Progenitor cell of endocrine pancreas (in vitro differentiated cells): ENCODE measurements at places on chromosomes 16 and 17.

- H3K27ac ChIP-seq = no peak overlapping the region
- H3K4me3 ChIP-seq = no peak overlapping the region
- peaks cover 53% of the 10 kb centered on the region for H3K4me1 ChIP-seq
- no peaks in the 10 kb centered on the region for H3K36me3 ChIP-seq
Measured at GRCh38 chr17:61158376-61158775, 241.3 kb upstream of the TBX2 start.

DNA sequence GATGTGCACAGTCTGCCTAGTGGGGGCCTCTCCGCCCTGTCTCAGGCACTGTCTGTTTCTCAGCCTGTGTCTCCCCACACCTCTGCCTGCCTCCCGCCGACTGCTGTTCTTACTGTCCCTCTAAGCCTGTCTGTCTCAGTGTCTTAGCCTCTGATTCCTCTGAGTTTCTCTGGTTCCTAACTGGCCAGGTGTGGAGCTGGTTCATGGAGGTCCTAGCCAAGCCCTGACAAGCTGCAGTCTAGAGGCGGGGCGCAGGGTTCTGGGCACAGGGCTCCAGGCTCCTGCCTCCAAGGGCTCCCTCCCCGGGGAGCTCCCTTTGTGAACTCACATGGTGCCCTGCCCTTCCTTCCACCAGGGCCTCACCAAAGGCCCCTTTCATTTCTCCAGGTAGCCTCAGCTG is 19.4 kb downstream of the C17orf100 start:
- peaks cover 3% of the 10 kb centered on the region for H3K36me3 ChIP-seq
- no peaks in the 10 kb centered on the region for H3K4me1 ChIP-seq
- no peak overlapping the region for H3K4me3 ChIP-seq
- no peak for DNase-seq
- no peak overlapping the region for H3K27ac ChIP-seq

GRCh38 chr16:85428899-85429775 is 184.0 kb upstream of the GSE1 start:
- peak; percentile 8 for DNase-seq
- no peak overlapping the region for H3K27ac ChIP-seq
- no peaks in the 10 kb centered on the region for H3K36me3 ChIP-seq
- no peak overlapping the region for H3K4me3 ChIP-seq
- peaks cover 10% of the 10 kb centered on the region for H3K4me1 ChIP-seq

GRCh38 chr16:30636599-30636998 is 14.2 kb upstream of the PRR14 start:
- H3K4me3 ChIP-seq = no peak overlapping the region
- H3K27me3 ChIP-seq = peaks cover 4% of the 10 kb centered on the region
- no peak overlapping the region for H3K27ac ChIP-seq
- no peaks in the 10 kb centered on the region for H3K36me3 ChIP-seq
- peaks cover 8% of the 10 kb centered on the region for H3K4me1 ChIP-seq

DNA sequence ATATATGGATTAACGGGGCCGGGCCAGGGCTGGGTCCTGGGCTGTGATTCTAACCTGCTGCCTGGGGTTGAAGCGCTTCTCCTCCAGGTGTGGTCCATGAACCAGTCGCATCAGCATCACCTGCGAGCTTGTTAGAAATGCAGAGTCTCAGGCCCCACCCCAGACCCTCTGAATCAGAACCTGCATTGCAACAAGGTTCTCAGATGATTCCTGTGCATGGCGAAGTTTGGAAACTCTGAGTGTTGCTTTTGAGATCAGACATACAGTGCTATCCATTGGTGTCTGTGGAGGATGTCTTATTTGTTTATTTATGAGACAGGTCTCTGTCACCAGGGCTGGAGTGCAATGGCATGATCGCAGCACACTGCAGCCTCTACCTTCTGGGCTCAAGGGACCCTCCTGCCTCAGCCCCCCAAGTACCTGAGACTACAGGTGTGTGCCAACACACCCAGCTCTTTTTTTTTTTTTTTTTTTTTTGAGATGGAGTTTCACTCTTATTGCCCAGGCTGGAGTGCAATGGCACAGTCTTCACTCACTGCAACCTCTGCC is 99.8 kb downstream of the PITPNC1 start:
- H3K27ac ChIP-seq = no peak overlapping the region
- H3K27me3 ChIP-seq = no peaks in the 10 kb centered on the region
- H3K36me3 ChIP-seq = peaks cover 2% of the 10 kb centered on the region
- no peak overlapping the region for H3K4me3 ChIP-seq
- DNase-seq = no peak

GRCh38 chr17:38748892-38749222 is 721 bp upstream of the PCGF2 start:
- H3K27ac ChIP-seq = no peak overlapping the region
- H3K36me3 ChIP-seq = peaks cover 1% of the 10 kb centered on the region
- H3K4me1 ChIP-seq = peaks cover 50% of the 10 kb centered on the region
- no peaks in the 10 kb centered on the region for H3K27me3 ChIP-seq
- peak overlapping the region; percentile 91 for H3K4me3 ChIP-seq

DNA sequence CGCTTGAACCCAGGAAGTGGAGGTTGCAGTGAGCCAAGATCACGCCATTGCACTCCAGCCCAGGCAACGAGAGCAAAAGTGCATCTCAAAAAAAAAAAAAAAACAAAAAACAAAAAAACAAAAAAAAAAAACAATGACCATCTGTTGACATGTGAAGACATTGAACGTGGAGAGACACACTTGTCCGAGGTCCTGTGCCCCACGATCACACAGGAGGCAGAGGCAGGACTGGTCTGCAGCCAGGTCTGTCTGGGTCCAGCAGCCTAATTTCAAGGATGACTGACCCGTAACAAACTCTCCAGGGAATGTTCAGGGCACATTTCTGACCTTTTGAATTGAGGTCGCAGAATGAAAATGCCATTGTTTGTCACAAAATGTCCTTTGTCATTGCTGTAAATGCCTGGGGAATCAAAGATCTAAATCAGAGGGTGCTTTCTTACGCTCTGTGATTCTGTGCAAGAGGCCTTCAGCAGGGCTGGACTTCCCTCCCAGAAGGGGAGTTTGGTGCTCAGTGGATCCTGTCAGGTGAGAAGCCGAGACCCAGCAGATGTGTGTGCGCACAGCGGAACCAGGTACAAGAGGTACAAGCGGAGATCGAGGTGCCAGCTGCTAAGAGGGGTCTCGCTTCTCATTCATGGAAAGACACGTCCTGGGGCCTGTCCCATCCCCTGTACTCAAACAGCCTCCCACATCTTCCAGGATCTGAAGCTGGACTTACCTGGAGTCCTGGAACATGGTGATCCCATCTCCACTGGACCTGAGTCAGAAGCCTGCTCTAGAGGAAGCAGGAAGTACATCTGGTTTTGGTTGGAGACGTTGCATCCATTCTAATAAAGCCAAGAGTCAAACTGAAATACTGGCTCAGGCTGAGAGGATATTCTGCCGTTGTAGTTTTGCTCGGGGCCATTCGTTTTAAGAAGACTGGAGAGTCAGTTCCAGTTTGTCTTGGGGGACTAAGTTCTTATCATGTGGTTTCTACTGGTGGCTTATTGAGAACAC is 95.8 kb downstream of the IRF8 start:
- peaks cover 40% of the 10 kb centered on the region for H3K27me3 ChIP-seq
- DNase-seq = no peak
- no peak overlapping the region for H3K4me3 ChIP-seq
- no peaks in the 10 kb centered on the region for H3K36me3 ChIP-seq
- H3K4me1 ChIP-seq = no peaks in the 10 kb centered on the region

GRCh38 chr16:89720813-89721545 is at the start of the genes VPS9D1 and ZNF276:
Gene VPS9D1 (minus strand): TSS chr16:89720898. CDS start chr16:89720861, 37 bp downstream.
Gene ZNF276 (plus strand): TSS chr16:89721537. CDS start chr16:89721641, 104 bp downstream.
- H3K27ac ChIP-seq = peak within 1 kb of the TSS; percentile 88
- H3K27me3 ChIP-seq = peaks cover 9% of the 10 kb centered on the region
- peak within 1 kb of the TSS; percentile 80 for H3K4me3 ChIP-seq
- peaks cover 8% of the 10 kb centered on the region for H3K36me3 ChIP-seq
- peaks cover 14% of the 10 kb centered on the region for H3K4me1 ChIP-seq
- DNase-seq = peak; percentile 64

DNA sequence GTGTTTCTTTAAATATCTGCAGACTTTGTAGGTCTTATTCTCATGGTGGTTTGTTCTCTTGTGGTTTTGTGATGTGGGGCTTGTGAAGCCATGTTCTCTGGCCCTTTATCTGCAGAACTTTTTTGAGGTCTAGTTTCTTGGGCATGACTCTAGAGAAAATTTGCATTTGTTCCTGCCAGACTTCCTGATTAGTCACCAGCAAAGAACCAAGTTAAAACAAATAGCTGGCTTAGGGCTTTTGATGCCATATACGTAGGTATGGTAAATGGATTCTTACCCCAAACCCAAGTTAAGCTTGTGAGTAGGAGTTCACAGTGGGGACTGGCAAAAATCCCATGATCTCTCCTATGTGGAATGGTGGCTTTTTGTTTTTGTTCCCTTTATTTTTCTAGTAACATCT is 68.7 kb upstream of the IRX3 start:
- no peak overlapping the region for H3K27ac ChIP-seq
- H3K4me1 ChIP-seq = peaks cover 2% of the 10 kb centered on the region
- H3K27me3 ChIP-seq = peaks cover 27% of the 10 kb centered on the region

DNA sequence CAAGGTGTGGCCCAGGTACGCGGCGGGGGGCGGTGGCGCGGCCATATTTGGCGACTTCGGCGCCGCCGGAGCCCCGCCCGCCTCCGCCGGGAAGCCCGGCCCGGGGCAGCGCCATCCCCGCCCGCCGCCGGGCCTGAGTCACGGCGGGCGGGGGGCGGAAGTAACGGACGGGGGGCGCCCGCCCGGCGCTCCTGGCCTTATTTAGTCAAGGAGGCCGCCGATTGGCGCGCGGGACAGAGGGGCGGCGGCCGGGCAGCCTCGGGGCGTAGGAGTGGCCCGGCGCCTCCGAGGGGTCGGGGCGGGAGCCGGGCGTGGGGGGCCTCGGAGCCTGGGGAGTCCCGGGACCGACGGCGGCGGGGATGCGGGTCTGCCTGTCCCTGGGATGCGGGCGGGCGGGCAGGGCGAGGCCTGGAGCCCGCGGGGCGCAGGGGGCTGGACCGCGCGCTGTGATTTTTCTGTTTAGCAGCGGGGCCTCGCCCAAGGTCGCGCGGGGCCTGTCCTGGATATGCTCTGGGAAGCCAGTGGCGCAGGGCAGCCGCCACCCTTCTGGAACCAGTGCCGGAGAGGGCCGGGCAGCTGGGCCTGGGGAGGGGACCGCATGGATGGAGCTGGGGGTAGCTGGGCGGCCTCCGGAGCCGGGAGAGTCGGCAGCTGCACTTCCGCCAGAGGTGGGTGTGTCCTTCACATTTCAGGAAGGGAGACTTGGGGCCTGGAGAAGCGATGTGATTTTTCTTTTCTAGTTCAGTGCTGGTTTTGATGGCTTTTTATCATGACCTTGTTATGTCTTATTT is 2.3 kb upstream of the ACTG1 start:
- DNase-seq = peak; percentile 69
- H3K4me1 ChIP-seq = peaks cover 19% of the 10 kb centered on the region
- peak overlapping the region; percentile 85 for H3K4me3 ChIP-seq
- H3K36me3 ChIP-seq = peaks cover 23% of the 10 kb centered on the region
- H3K27ac ChIP-seq = peak overlapping the region; percentile 95

DNA sequence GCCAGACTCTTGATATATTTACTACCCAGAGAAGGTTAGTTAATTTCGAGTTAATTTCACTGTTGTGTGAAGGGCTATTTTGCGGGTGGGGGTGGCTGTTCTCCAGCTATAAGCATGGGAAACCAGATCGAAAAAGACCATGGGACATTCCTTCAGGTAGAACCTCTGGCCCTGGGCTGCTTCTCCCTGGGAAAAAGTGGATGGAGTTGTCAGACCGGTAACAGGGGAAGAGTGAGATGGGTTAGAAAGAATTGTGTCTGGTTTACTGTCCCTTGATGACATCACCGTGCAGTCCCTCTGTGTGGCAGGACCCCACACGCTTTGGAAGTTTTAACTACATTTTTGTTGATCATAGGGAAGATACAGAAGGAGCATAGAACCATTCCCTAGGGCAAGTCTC is 296.3 kb downstream of the RBFOX1 start:
- H3K4me3 ChIP-seq = no peak overlapping the region
- peaks cover 22% of the 10 kb centered on the region for H3K27me3 ChIP-seq
- no peak for DNase-seq

DNA sequence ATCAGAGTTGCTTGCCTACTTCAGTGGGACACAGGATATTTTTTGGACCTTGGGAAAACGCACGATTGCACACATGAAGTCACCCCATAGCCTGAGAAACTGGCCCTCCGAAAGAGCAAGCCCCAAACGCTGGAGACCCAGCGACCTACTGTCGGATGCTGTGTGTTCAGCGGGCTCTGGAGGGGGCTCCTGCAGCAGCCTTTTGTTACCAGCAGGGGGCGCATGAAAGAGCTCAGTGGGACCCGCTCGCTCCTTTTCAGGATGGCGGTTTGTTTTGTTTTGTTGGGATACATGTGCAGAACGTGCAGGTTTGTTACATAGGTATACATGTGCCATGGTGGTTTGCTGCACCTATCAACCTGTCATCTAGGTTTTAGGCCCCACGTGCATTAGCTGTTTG is 28.4 kb downstream of the MYH3 start:
- H3K27ac ChIP-seq = no peak overlapping the region
- peaks cover 2% of the 10 kb centered on the region for H3K27me3 ChIP-seq
- peaks cover 6% of the 10 kb centered on the region for H3K36me3 ChIP-seq
- DNase-seq = no peak
- no peak overlapping the region for H3K4me3 ChIP-seq

- H3K27me3 ChIP-seq = no peaks in the 10 kb centered on the region
- no peak overlapping the region for H3K4me3 ChIP-seq
- no peak overlapping the region for H3K27ac ChIP-seq
- no peak for DNase-seq
- peaks cover 5% of the 10 kb centered on the region for H3K4me1 ChIP-seq
Measured at GRCh38 chr17:45332989-45333701, 16.3 kb upstream of the MAP3K14 start.

DNA sequence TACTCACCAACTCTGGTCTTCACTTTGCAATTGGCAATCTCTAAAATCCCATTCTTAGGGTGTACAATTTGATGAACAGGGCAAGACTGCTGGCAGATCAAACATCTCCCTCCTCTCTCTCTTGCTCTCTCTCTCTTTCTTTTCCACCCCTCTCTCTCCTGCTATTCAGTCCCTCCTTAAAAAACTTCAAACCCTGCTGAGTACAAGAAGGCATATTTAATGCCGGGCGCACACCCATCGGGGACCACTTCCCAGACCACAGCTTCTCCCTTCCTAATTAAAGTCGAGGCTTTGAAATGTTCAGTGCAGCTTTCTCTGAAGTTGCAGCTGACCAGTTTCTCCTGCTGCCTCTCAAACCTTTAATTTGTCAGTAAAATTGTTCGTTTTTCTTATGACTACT is 185.4 kb upstream of the CDH11 start:
- no peaks in the 10 kb centered on the region for H3K36me3 ChIP-seq
- H3K4me3 ChIP-seq = no peak overlapping the region
- DNase-seq = no peak
- H3K27me3 ChIP-seq = peaks cover 3% of the 10 kb centered on the region
- H3K27ac ChIP-seq = no peak overlapping the region

GRCh38 chr17:27746881-27747280 is 53.4 kb downstream of the NOS2 start:
- H3K36me3 ChIP-seq = no peaks in the 10 kb centered on the region
- no peak overlapping the region for H3K27ac ChIP-seq
- no peaks in the 10 kb centered on the region for H3K4me1 ChIP-seq
- H3K27me3 ChIP-seq = no peaks in the 10 kb centered on the region

- H3K4me1 ChIP-seq = peaks cover 2% of the 10 kb centered on the region
- H3K4me3 ChIP-seq = no peak overlapping the region
- peaks cover 3% of the 10 kb centered on the region for H3K36me3 ChIP-seq
- no peak for DNase-seq
- peaks cover 8% of the 10 kb centered on the region for H3K27me3 ChIP-seq
- no peak overlapping the region for H3K27ac ChIP-seq
Measured at GRCh38 chr17:27690882-27691281, 59.9 kb downstream of the LGALS9 start.
